Stimulated activated CD8-positive, alpha-beta memory T cell treated with anti-CD3 and anti-CD28 coated beads, Interleukin-4, amount 100 ng/mL, for 24 hours (primary cell): ENCODE measurements at places on chromosomes 11 and 22.

- peak; percentile 57 for DNase-seq
These were observed 20.1 kb downstream of the TSSC4 start for GRCh38 chr11:2420502-2421225.

- DNase-seq: no peak
These were observed 997.8 kb downstream of the BRD1 start for GRCh38 chr22:48829908-48830307.

DNA sequence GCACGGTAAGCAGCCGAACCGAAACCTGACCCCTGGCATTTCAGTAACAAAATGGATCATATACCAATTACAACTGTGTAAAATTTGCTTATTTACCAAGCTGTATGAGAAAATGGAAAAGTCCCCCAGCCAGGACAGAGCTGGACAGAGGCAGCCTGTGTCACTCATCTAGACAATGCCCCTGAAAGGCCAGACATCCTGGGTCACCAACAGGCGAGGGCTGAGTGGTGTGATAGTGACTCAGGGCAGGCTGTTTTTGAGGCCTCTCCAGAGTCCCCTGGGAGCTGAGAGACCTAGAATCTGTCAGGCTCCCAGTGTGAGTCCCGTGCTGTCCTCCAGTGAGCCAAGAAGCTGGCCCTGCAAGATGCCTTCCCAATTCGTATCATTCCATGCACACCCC lies 680.4 kb downstream of the TBC1D22A start:
- no peak for DNase-seq

DNA sequence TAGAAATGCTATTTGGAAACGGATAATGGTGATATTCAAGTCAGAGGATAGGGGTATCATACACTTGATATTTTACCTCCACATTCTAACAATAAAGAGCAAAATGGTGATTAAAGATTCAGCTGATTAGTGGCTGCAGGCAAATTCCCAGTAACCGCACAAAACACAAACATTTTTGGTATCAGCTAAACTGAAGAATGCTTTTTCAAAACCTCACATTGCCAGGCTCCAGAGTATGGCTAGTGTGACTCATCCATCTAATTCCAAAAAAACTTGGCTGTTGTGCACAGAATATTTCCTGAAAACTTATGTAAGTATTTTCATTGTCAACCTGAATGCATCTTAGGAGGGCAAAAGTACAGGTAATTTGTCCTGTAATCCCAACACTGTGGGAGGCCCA lies 10.9 kb downstream of the SRPRA start:
- no peak for DNase-seq

DNA sequence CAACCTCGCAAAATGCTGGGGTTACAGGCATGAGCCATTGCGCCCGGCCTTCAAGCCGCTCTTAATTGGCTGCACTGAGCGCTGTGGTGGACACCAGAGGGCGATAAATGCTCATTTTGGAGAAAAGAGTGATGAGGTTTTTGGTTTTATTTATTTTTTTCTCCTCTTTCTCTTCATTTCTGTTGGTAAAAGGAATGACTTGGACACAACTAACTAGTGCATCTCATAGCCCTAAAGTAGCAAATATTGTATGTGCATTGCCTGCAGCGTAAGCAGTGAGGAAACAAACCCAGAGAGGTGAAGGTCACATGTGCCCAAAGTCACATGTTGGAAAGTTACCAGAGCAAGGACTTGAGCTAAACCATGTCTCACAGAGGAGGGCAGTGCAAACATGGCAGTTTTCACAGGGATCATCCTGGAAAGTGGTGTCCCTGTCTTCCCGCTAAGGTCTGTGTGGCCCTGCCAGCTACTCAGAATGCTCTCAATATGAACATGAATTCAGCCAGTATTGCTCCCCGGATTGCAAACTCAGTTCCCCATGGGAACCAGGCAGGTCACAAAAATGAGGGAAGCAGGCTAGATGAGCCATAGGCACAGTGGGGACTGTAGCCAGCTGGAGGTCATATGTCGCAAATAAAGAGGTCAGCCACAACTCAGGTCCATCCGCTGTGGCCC lies 8.6 kb upstream of the CD82 start:
- DNase-seq: peak; percentile 50

DNA sequence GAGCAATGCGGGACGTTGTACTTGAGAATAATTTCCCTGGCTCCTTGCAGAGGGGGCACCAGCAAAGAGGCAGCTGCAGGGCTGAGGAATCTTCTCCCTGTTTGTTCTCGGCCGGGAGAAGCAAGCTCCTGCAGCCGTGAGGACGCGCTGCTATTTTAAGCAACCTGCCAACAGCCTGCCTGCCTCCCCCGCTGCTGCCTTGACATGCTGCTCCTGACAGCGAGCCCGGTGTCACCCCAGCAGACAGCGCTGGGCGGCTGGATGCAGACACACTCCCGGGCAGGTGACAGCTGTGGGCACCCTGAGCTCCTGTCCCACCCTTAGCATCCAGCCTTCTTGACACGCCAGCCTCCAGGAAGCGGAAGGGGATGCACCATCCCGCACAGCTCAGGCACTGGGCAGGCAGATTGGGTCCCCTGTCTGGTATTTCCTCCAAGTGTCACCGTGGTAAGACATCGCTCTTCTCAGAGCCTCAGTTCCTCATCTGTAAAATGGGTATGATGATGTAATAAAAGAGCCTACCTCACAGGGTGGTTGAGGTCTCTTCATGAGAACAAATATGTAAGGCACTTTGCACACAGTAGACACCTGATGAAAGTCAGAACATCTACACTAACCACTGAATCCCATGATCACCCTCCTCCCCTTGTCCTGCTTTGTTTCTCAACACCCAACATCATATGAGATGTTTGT lies 530.6 kb downstream of the MN1 start:
- no peak for DNase-seq

DNA sequence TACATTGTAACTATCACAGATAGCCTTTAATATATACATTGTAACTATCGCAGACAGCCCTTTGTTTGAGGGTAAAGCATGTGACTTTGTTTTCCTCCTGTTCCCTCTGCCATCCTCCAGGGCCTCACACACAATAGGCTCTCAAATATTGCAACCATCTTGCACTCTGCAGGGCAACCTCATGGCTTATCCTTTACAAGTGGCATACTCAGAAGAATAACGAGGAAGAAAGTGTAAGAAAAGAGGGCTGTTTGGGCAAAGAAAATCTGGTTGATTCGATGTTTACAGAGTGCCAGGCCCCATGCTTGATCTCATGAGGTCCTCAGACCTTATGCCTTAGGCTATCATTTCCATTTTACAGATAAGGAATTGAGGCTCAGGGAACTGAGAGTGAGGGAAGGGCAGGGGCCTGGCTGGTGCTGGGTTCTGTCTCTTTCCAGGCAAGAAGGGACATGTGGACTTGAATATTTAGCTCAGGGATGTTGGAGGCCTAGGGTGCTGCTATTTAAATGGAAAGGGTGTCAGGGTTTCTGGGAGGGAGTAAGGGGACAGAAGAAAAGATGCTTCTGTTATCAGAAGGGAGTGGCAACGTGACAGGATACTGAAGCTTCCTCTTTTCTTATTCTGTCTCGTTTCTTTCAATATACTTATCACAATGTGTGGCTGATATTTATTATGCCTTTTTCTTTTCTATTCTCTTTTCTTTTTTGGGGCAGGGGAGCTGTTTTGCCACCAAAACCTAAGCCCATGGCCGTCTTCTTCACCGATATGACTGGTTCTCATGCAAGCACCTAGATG lies 1.1 kb upstream of the SAMM50 start:
- no peak for DNase-seq

DNA sequence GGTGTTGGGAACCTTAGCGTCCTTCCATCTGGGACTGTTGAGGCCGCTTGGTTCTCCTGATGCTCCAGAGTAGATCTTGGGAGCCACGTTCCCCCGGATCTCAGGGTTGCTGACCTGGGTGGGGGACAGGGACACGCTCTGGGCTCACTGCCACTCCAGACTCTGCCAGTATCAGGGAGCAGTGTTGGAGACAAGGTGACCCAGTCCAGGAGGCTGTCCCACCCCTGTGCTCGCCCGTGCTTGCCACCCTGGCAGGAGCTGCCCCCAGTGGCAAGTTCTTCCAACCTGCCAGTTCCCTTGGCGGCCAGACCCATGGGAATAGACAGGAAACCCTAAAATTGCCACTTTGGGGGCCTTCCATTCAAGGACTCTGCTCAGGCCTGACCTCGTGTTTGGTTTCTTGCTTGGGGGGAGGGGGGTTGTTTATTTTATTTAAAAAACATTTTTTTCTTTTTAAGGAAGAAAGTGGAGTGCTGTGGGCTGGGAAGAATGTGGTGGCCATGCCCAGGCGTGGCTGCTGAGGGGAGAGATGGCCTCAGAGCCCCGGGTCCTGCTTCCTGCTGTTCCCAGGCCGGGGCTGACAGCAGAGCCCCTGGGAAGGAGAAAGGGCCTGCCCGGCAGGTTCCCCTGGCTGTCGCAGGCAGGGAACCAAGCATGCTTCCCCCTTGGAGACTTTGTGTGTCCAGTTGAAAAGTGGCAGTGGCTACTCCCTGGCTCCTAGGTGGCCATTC lies 7.2 kb downstream of the GRK2 start:
- DNase-seq: no peak

DNA sequence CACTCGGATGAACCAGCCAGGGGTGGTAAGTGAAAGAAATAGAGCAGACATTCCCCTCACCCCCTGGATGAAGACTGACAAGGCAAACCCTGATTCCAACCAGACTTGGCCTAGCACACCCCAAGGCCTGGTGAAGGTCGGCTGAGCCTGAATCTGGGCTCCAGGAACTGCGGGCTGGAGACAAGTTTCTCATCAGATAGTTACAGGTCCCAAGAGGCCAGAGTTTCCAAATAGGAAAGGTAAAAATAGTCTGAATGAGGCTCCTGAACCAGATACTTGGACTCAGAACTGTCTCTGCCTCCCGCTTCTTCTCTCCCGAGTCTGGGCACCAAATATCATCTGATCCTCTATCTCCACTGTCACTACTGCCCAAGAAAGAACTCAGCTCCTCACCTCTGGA lies 7.8 kb downstream of the ZMAT5 start:
- DNase-seq: no peak

DNA sequence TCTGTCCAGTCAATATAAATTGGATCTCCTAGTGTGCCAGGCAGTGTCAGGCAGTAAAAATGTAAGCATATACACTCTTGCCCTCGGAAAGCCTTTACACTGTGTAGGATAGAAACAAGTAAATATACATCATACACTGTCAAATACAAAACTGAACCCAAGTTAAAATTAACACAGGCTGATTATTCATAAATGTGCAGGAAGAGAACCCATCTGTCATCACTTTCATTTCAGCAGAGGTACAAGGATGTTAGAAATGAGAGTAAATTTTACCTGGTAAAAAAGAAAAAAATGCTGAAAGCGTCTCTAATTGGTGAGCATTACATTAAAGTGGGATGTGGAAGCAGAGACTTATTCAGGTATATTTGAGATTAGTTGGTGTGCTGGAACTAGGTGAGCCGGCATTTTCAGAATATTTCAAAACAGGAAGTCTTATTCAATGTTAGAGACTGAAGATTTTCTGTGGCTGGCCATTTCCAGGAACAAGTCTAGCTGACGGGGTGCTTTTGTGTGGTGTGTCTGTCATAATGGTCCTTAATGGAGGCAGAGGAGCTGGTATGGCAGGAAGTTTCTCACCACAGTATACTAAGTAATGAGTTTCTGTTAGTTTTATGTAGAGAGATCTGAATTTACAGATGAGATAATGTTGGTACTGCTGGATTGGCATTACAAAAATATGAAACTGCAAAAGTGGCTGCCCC lies 192.6 kb downstream of the CASP12 start:
- peak; percentile 38 for DNase-seq

DNA sequence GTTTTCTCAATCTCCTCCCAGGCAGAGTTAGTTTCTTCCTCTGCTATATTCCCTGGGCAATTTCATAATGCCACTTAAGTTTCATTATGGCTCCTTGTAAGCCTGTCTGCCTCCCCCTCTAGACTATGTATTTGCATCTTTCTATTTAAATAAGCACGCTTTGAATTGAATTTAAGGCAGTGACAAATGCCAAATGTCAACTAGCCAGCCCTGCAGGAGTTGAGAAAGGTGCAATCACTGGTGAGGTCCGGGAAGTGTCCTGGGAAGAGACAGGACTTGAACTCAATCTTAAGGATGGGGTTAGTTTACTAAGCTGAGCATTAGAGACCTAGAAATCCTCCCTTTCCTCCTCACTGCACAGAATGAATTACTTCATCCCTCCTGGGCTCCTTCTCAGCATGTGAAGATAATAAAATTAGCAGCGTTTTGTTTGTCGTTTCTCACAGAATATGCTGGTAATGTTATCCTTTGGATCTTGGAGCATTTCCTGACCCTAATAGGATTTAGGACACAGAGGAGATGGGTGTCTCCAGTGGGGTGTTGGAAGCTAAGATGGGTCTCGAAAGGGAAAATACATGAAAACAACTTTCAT lies 1.6 kb downstream of the TCP11L1 start:
- DNase-seq: no peak

GRCh38 chr11:50174189-50174588 lies 141.5 kb downstream of the OR4C45 start:
- DNase-seq: no peak

- no peak for DNase-seq
These were observed 16.4 kb upstream of the UPK3A start for GRCh38 chr22:45268167-45268957.

DNA sequence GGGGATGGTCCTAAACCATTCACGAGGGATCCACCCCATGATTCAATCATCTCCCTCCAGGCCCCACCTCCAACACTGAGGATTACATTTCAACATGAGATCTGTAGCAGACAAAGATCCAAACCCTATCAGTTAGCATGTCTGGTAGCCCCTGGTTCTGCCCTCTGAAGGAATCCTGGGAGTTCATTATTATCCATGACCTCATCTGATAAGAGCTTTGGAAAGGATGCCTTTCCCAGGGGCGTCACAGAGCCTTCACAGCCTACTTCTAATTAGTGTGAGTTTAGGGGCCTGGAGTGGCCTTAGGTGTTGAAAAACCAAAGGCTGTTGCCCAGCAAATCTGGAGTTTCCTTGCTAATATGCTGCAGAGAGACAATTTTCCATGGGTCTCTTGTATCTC lies 8.6 kb upstream of the EIF3M start:
- DNase-seq: no peak

GRCh38 chr11:3109434-3109833 lies 52.2 kb upstream of the CARS1 start:
- no peak for DNase-seq

DNA sequence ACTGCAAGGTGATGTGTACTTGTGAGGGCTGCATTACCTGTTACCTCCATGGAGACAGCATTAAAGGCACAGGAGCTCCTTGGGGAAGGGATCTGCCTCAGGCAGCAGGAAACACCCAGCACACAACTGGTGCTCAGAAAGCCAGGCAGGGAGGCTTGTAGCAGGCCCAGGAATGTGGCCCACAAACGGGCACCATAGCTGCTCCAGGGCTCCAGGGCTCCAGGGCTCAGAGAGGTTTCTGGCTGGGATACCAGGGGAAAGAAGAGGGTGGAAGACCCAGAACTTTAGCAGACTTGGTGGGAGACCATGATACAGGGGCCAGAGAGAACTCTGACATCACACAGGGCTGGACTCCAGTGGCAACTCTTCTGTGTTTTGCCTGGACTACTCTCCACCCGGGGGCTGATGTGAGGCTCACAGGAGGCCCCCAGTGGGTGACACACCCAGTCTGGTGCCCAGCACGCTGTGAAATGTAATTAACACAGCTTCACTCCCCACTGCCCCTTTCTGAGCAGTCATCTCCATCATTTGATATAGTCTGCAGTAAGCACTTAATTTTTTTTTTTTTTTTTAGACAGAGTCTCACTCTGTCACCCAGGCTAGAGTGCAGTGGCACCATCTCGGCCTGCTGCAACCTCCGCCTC lies 14.7 kb upstream of the SULT4A1 start:
- DNase-seq: no peak
